ENCODE measurements at places on chromosomes 12 and 14. TPM values are rescaled to one million over a fixed set of nuclear protein-coding genes. Genes with fewer than 3 reads are reported as not detected.

- no peak for DNase-seq
These were observed 90.9 kb upstream of the DCN start for GRCh38 chr12:91273560-91273959.

The GPR132 gene
- total RNA-seq = 0.89 TPM

The SLCO1B3 gene
- not detected for total RNA-seq

The MUCL1 gene
- total RNA-seq = not detected

DNA sequence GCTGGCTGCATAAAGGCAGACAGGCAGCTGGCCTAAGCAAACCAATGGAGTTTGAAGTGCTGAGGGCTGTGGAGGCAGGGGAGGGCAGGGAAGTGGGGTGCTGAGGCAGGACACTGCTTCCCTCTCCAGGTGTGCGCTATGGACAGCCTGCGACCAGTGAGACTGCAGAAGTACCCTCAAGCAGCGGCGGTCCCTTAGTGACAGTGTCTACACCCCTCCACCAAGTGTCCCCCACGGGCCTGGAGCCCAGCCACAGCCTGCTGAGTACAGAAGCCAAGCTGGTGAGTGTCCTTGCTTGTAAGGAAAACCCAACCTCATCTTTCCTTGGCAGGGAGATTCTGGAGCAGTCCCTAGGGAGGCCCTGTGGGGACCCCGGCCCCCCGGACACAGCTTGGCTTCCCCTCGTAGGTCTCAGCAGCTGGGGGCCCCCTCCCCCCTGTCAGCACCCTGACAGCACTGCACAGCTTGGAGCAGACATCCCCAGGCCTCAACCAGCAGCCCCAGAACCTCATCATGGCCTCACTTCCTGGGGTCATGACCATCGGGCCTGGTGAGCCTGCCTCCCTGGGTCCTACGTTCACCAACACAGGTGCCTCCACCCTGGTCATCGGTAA, 17.9 kb downstream of the HNF1A start:
- DNase-seq = no peak

- no peak for DNase-seq
These were observed 7.4 kb downstream of the TTC6 start for GRCh38 chr14:37602605-37603453.

DNA sequence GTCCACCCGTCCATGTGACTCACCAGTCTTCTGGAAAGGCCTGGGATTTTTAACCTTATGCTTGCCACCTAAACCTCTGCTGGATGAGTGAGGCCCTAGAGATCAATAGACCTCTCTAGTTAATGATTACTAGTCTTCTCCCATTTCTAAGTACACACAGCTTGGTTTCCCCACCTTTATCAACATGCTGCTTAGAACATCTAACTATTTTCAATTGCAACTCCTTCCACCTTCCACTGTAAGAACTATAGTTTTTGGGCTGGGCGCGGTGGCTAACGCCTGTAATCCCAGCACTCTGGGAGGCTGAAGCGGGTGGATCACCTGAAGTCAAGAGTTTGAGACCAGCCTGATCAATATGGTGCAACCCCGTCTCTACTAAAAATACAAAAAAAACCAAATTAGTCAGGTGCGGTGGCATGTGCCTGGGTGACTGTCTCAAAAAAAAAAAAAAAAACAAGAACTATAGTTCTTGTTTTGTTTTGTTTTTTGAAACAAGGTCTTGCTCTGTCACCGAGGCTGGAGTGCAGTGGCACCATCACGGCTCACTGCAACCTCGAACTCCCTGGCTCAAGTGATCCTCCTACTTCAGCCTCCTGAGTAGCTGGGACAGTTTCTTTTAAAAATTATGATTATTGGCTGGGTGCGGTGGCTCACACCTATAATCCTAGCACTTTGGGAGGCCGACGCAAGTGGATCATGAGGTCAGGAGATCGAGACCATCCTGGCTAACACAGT, 18.7 kb upstream of the MDM2 start:
- DNase-seq = no peak

The MIPOL1 gene
- 7.0 TPM for total RNA-seq

- DNase-seq = no peak
These were observed 106.9 kb upstream of the LRIG3 start for GRCh38 chr12:59027199-59027598.

The MYH6 gene
- total RNA-seq = 3,910 TPM

The HOXC4 gene
- not detected for total RNA-seq

The RNF212B gene
- total RNA-seq = not detected

DNA sequence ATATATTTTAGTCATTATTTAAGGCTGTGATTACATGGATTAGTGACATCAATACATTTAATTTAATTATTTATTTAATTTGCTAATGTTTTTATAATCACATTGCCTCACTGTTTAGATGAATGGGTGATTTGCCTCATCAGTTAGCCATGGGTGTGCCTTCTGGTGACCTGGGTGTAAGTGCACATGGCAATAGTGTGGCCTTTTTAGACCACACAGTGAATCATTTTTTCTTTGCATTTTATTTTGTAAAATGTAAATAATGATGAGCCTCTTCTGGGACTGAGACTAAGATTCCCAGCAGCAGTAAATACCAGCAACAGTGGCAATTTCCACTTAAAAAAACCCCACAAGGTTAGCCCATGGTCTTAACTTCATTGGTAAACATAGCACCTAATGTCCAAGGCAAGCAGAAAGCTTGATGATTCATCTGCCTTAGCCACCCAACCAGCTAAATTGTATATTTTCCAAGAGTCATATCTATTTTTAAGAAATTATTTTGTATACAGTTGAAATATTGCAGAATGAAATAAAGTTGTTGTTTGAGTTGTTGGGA, 235.9 kb upstream of the NOVA1 start:
- DNase-seq = no peak

DNA sequence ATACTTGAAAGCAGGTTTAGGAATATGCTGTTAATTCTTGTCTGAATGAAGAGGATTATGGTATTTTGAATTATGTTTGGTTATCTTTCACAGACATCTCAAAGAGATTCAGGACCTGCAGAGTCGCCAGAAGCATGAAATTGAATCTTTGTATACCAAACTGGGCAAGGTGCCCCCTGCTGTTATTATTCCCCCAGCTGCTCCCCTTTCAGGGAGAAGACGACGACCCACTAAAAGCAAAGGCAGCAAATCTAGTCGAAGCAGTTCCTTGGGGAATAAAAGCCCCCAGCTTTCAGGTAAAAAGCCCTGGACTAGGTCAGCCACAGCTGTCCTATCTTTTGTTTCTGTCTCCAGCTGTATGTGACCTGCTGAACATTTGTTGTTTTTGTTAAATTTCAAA, 52.1 kb downstream of the RAD52 start:
- no peak for DNase-seq

- no peak for DNase-seq
These were observed 30.3 kb downstream of the HMGA2 start for GRCh38 chr12:65854629-65855028.

- no peak for DNase-seq
These were observed 99.0 kb downstream of the LIN7A start for GRCh38 chr12:80838708-80839107.

GRCh38 chr14:93068711-93069110, 47.0 kb downstream of the ITPK1 start:
- no peak for DNase-seq

- DNase-seq = peak; percentile 71
These were observed 1.0 kb downstream of the ELK3 start for GRCh38 chr12:96194971-96195844.

DNA sequence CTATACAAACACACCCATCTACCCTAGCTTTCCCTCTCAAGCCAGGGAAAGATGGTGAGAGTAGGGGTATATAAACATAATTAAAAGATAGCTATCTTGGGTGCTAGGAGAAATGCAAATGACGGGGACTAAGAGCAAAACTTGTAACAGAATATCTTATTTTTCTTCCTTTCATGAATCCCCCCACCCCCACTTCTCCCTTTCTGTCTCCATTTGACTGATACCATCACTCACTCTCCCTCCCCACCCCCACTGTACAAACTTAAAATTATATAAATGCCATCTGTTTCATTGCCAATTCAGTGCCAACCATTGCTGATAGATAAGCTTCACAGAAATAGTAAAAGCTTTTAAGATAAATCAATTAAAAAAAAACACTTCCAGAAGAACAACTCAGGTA, 268.6 kb downstream of the SLC6A15 start:
- no peak for DNase-seq

Data from Right ventricle myocardium inferior (tissue), 1 donor.